ENCODE measurements at places on chromosomes 5 and 9.

GRCh38 chr5:27290172-27290571, 251.8 kb upstream of the CDH9 start:
- DNase-seq: no peak

- no peak for DNase-seq
Measured at GRCh38 chr9:8799206-8799605, 999.6 kb upstream of the DMAC1 start.

GRCh38 chr5:73218552-73219171, 45.7 kb downstream of the TMEM174 start:
- no peak for DNase-seq

GRCh38 chr9:129089246-129089645, 8.3 kb downstream of the DOLPP1 start:
- no peak for DNase-seq

- DNase-seq: no peak
Measured at GRCh38 chr5:147701468-147701867, 81.1 kb downstream of the JAKMIP2 start.

- no peak for DNase-seq
Measured at GRCh38 chr9:82968816-82969215, 94.1 kb downstream of the RASEF start.

DNA sequence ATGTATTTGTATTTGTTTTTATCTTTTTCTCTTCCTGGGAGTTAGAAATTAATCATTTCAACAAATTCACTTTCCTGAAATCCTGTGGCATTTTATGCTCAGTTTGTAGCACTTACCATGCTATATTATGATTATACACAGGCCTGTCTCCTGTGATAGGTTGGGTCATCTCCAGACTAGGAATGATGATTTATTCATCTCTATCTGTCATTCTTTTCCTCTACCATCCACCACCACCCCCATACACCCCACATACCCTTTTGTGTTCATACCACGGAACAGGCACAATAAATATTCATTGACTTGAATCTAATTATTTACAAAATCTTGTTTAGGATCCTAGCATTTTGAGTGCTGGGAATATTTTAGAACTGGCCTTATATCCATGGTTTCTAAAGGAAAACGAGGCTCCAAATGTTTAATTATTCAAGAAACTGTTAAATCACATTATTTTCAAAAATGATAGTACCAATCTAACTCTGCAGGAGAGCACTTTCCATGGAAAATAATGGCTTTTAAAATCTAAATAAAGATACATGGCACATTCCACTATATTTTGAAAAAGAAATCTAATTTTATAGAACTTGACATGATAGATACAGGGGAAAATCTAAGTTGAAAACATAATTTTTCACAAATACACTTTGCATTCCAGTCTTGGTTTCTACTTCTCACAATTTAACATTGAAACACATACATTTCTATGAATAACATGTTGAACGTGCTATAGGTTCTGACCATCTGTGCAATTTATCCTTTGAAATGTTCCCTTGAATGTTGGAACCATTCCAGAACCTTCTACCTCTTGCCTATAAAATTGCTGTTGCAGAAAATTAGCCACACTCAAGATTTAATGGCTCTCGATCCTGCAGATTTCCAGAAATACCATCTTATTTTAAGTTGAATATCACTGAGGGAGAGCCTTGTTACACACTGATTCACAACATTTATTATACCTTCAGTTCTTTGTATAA, 89.3 kb downstream of the STARD4 start:
- no peak for DNase-seq

GRCh38 chr5:73388740-73389139, 59.8 kb downstream of the FOXD1 start:
- no peak for DNase-seq

- no peak for DNase-seq
Measured at GRCh38 chr9:31153250-31153840, 1231.1 kb upstream of the ACO1 start.

DNA sequence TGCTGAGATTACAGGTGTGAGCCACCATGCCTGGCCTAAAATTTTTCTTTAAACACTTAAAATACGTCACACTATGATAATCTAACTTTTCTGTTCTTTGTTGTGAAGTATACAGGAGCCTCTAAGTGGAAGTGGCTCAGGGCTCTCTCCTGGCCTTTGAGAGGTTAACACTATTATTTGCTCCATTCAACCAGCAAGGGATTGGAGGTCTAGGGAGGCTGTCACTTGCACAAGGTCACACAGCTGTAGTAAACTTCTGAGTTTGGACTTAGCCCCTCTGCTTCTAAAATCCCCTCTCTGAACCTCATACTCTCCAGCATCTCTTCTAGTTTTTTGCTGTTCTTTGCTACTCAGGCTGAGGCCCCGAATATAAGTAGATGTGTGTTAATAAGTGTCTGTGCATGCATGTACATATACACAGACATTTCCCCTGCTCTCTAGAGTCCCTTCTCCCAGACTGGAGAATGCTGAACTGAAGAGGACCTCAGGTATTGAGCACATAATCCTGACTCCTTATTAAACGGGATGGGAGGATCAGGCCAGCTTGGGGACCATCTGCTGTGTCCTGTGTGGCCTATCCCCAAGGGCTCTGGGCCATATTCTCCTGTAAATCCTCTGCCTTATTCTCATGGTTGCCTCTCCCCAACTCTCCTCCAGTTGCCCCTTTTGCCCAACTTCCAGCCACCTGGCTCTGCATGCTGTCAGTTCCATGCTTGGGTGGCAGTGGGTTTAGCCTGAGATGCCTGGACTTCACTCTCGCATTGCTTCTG, 87.0 kb upstream of the SPRY4 start:
- DNase-seq: no peak

GRCh38 chr9:20506099-20506900, 116.0 kb downstream of the MLLT3 start:
- no peak for DNase-seq

GRCh38 chr9:75065510-75065909, 22.4 kb downstream of the NMRK1 start:
- DNase-seq: no peak

GRCh38 chr9:78860801-78861475, 564.0 kb downstream of the PSAT1 start:
- DNase-seq: no peak

- DNase-seq: no peak
Measured at GRCh38 chr5:496028-496427, 28.2 kb downstream of the SLC9A3 start.

- DNase-seq: no peak
Measured at GRCh38 chr9:99361817-99362216, 139.7 kb downstream of the SEC61B start.

GRCh38 chr5:102853680-102854079, 98.6 kb downstream of the PAM start:
- no peak for DNase-seq

- no peak for DNase-seq
Measured at GRCh38 chr5:81288021-81288433, 13.4 kb upstream of the ZCCHC9 start.

GRCh38 chr9:95003689-95004410, 277.4 kb downstream of the AOPEP start:
- no peak for DNase-seq

- no peak for DNase-seq
Measured at GRCh38 chr5:34734326-34734725, 78.2 kb downstream of the RAI14 start.

DNA sequence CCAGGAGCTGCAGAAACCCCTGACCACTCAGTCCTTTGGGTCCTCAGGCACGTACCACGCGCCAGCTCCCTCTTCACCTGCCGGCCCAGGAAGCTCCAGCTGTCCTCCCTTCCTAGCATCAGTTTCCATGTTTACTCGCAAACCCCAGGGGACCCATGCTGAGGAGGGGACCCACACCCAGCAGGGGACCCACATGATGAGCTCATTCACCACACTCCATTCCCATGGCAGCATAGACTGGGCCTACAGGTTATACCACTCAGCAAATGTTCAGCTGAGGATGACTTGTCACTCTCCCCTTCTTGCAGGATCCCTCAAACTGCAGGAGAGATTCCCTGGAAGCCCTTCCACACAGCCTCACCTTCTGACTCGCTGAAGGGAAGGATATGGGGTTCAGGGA, 73.5 kb upstream of the GALNT10 start:
- no peak for DNase-seq

GRCh38 chr9:11366585-11367129, 753.9 kb upstream of the PTPRD start:
- DNase-seq: no peak

DNA sequence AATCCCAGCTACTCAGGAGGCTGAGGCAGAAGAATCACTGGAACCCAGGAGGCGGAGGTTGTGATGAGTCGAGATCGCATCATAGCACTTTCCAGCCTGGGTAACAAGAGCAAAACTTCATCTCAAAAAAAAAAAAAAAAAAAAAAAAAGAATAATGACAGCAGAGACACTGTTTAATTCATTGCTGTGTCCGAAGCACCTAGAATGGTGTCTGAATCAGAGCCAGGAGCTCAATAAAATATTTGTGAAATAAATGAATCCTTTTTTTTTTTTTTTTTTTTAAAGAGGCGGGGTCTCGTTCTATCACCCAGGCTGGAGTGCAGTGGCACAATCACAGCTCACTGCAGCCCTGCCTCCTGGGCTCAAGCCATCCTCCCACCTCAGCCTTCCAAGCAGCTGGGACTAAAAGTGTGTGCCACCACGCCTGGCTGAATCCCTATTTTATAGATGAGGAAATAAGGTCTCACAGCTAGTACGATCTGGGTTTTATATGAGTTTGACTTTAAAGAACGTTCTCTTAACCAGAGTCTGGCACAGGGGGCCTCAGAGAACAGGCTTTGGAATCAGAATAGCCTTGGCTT, 47.8 kb downstream of the THOC3 start:
- DNase-seq: no peak

- DNase-seq: no peak
Measured at GRCh38 chr5:65512170-65512937, 30.6 kb upstream of the ADAMTS6 start.

GRCh38 chr9:134965851-134966250, 48.1 kb upstream of the FCN1 start:
- no peak for DNase-seq

DNA sequence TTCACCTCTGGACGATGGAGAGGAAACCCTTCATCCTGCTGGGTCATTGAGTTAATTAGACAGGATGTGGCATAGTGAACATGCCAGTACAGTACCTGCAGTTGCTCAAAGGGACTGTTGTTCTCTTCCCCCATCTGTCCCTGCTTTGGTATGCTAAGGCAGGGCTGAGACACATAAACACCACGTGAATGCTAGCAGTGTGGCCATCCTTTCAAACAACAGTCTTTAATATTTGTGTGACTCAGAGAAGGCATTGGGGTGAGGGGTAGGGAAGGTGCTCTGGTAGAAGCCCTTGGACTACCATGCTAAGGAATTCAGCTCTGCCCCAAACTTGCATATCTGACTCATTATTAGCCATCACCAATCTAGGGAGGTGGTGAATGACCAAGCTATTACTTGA, 180.2 kb upstream of the ZNF618 start:
- DNase-seq: no peak

GRCh38 chr9:132094314-132094791, 14.7 kb upstream of the MED27 start:
- DNase-seq: no peak

DNA sequence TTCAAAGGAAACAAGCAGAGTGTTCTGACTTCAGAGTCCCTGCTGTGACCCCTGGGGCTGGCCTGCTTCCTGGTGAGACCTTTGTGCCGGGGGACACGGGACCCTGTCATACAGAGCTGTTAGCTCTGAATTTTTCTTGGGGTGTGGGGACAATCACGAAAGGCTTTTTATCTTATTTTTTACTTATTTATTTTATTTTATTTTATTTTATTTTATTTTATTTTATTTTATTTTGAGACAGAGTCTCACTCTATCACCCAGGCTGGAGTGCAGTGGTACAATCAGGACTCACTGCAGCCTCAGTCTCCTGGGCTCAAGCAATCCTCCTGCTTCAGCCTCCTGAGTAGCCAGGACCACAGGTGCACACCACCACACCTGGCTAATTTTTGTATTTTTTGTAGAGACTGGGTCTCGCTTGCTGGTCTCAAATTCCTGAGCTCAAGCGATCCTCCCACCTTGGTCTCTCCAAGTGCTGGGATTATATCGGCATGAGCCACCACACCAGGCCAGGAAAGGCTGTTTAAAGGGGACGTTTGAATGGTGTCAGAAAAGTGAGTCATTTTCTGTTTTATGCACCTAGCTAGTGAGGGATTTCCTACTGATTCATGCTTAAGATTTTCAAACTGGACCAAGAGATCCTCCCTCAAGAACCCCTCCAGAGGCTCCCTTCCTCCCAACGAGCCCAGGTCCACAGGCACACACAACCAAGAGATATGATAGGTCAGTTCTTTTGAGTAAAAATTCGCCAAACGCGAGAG, 75.7 kb downstream of the OLFM1 start:
- DNase-seq: no peak

DNA sequence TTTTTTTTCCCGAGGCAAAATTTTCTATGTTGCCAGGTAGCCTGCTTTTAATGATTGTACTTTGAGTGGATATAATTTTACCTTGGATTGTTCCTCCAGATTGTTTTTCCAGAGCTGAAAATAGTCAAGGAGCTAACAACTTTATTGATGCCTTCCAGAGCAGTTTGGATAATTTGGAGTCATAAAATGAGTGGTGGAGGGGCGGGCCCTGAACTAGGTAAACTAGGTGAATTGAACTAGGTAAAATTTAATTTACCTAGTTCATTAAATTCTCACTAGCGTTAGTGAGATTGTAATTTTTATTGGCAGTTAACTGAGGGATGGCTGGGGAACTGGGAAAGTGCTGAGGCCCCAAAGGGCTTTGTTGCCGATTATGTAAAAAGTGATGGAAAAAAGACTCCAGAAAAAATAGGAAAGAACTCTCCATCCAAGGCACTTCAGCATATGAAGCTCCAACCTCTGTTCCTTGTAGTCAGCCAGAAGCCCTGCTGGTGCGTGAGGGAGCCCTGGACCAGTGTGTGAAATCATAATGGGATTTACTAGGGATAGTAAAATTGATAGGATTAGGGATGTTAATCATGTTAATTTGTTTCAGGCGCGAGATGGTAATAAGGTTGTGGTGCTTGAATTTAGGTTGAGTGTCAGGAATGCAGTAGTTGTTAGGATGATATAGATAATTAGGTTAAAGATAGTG, 1.7 kb downstream of the DNAJC25 start:
- no peak for DNase-seq

DNA sequence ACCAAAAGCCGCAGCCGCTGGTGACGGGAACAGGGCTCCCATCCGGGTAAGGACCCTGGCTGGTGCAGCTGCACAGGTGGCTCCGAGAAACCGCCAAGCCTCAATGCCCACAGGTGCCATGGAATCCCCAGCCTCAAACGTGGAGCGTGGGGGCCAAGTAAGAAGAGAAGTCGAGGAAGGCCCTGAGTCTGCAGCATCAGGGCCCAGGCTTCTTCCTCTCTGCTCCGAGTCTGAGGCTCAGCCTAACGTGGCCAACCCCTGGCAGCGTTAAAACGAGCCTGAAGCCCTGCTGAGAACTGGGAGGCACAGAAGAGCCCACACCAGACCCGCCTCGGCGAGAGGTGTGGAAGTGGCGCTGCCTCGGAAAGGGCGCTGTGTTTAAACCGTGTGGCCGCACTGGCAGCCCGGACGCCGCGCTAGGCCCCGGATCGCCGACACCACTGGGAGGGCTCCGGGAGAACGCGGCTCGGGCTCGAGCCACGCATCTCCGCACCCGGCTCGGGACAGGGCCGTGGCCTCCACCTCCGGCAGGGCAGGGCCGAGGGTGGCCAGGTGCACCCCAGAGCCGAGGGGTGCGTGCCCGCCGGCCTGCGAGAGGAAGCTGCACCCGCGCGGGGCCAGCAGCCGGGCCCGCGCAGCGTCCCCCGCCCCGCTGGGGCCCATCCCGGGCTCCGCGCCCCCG, 730 bp downstream of the ZMYND19 start:
- no peak for DNase-seq
